ENCODE measurements at places on chromosomes 16 and 17.

DNA sequence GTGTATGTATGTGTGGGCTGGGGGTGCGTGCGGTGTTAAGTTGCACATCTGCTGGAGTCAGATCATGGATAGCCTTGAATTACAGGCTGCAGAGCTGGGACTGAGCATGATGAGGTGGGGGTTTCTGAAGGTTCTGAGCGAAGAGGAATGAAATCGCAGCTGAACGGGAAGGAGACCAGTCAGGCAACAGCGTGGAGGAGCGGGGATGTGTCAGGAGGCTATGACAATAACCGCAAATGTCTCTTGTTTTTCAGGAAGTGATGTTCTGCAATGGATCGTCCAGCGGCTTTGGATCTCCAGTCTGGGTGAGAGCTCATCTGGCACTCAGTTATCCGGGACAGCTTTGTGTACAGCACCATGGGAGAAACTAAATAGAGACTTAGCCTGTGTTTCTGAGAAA lies 20.9 kb downstream of the RGS9 start:
- DNase-seq, result peak; percentile 48

DNA sequence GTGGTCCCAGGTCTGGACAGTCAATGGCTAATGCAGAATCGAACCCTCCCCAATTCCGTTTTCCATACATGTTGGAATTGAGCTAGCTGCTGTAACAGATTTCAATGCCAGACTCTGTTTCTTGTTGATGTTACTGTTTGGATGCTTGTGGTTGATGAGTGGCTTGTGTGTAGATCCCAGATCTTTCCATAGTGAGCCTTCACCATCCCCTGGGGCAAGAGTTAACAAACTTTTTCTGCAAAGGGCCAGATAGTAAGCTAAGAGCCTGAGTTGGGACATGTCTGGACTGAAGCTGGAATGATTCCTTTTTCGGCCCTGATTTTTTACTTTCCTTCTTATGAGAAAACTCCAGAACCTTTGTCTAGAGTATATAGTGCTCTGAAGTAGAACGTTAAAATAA lies 296.3 kb downstream of the CPPED1 start:
- DNase-seq, result no peak

- DNase-seq, result no peak
These were observed 12.1 kb upstream of the CCL8 start for GRCh38 chr17:34307110-34307509.

GRCh38 chr17:49104511-49105074 lies 28.0 kb upstream of the B4GALNT2 start:
- DNase-seq, result no peak

DNA sequence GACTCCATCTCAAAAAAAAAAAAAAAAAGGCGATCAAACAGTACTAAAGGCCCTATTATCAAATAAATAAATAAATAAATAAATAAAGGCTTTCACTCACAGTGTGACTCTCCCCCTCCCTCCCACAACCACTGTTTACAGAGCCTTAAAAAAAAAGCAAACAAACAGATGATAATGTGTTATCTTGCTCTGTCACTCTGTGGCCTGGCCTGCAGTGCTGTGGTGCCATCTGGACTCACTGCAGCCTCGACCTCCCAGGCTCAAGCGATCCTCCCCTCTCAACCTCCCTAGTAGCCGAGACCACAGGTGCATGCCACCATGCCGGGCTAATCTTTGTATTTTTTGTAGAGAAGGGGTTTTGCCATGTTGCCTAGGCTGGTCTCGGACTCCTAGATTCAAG lies 8.1 kb upstream of the NAGLU start:
- no peak for DNase-seq

GRCh38 chr16:10343124-10343760 lies 42.6 kb upstream of the ATF7IP2 start:
- DNase-seq, result peak; percentile 44

GRCh38 chr17:9941305-9941704 lies 36.2 kb upstream of the RCVRN start:
- DNase-seq, result no peak

GRCh38 chr16:88599092-88599733 lies 29.0 kb downstream of the ZC3H18 start:
- DNase-seq, result peak; percentile 46

GRCh38 chr17:520447-521182 lies 168.0 kb upstream of the RPH3AL start:
- DNase-seq, result no peak

- DNase-seq, result no peak
These were observed 19.3 kb downstream of the CRISPLD2 start for GRCh38 chr16:84839054-84839453.

DNA sequence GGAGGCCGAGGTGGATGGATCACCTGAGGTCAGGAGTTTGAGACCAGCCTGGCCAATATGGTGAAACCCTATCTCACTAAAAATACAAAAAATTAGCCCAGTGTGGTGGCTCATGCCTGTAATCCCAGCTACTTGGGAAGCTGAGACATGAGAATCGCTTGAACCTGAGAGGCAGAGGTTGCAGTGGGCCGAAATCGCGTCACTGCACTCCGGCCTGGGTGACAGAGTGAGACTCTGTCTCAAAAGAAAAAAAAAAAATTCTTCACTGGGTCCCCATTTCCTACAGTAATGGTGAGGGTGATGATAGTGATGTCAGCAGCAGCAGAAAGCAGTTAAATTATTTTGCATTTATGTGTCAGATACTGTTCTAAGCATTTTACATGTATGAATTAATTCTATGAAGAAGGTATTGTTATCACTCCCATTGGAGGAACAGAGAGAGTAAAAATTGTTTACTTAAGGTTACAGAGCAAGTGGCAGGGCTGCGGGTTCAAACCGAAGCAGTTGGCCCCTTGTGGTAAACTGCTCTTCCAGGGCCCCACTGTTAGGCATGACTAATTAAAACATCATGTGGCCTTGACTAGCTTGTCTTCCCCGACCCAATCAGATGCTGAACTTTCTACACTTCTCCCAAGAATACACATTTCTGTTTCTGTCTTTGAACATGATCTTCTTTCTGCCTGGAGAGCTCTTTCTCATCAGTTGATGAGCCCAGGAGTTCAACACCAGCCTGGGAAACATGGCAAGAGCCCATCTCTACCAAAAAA lies 45.8 kb downstream of the STAT3 start:
- DNase-seq, result no peak

DNA sequence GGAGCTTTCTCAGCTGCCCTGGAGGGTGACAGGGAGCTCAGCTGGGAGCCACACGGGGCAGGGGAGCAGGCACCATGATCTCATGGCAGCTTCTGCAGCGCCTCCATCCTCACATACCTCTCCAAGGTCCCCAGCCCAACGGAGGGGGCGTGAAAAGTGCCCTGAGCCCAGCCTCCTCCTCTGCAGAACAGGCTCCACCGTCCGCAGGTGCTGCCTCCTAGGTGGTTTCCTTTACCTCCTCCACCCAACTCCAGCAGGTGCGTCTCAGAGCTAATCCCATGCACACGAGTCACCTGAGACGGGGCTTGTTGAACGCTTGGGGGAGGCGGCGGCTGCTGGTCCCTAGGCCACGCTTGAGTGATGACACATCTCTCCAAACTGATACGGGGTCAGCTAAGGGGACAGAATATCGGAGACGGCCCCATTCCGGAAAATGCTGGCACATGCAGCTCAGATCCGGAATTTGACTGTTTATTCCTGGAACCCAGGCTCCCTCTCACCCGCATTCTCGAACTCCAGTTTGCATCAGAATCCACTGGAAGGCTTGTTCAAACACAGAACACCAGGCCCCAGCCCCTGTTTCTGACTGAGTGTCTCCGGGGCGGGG lies 387 bp upstream of the SLC38A8 start:
- no peak for DNase-seq

- DNase-seq, result no peak
These were observed 34.0 kb downstream of the CIBAR2 start for GRCh38 chr16:85078226-85078625.

GRCh38 chr16:66245072-66245471 lies 121.4 kb upstream of the CDH5 start:
- DNase-seq, result no peak

GRCh38 chr16:65181071-65181561 lies 59.3 kb upstream of the CDH11 start:
- no peak for DNase-seq

DNA sequence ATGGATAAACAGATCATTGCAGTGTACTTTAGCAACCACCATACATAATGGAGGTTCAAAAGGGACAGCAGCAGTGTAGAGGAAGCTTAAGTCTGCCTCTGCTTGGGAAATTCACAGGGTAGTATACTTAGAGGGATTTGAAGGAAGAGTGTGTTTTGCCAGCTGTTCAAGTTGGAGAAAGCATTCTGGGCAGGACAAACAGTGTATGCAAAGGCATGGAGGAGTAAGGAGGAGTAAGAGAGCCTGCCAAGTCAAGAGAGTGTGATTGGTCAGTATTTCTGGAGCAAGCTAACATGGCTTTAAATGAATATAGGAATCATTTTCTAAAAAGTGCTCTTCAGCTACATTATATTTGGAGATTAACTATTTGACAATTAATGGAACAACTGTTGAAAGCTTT lies 22.9 kb upstream of the PHAF1 start:
- DNase-seq, result no peak

- DNase-seq, result no peak
These were observed 87.8 kb downstream of the SPAG9 start for GRCh38 chr17:51032850-51033249.

GRCh38 chr16:48353565-48354163 lies 31.5 kb downstream of the SIAH1 start:
- peak; percentile 91 for DNase-seq

GRCh38 chr17:68381076-68381900 lies 76.0 kb downstream of the WIPI1 start:
- no peak for DNase-seq

DNA sequence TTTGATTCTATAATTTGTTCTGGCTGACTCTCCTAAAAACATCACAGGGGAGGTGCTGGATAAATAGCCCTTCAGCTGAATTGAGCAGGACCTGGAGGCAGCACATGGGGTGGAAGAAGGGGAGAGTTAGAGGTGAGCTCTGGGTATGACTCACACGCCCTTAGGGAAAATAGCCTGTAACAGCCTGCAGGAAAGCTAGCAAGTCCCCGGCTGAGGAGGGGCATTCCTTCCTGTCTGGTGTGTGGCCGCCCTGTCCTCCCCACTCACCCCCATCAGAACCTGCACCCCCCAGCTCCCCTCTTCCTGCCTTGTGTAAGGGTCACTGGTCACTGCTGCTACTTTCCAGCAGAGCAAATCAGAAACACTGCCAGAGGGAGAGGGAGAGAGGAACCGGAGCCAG lies 187.4 kb downstream of the C16orf95 start:
- no peak for DNase-seq

GRCh38 chr17:17384291-17384615 lies 81.1 kb downstream of the NT5M start:
- DNase-seq, result no peak

GRCh38 chr16:84228256-84228838 lies 11.5 kb downstream of the KCNG4 start:
- DNase-seq, result peak; percentile 15

DNA sequence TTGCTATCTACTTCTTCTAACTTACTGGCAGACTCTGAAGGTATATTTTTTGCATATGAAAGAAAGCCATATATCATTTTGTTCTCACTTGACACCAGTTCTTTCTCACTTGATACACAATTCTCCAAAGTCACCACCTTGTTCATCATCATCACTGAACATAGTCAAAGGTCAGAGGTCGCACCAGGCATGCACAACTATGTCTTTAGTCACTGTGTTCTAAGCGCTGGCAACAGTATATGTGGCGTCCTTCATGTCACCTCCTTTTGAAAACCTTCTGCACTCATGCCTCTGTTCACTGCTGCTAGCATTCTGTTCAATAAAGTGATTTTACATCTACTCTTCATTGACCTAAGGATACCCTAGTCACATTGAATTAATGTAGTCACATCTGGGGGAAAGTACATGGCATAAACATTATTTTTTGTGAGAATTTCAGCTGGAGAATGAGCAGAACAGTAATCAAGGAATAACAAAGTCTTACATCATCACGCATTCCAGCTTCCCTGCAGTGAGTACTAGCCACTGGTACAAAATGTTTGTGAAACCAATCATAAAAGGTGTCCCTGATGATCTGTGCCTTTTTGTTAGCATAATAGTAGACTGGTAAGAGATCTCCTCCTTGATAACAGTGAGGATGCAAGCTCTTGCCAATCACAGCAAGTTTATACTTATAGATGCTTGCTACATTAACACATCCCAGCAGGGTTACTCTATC lies 20.5 kb upstream of the TBX4 start:
- no peak for DNase-seq

DNA sequence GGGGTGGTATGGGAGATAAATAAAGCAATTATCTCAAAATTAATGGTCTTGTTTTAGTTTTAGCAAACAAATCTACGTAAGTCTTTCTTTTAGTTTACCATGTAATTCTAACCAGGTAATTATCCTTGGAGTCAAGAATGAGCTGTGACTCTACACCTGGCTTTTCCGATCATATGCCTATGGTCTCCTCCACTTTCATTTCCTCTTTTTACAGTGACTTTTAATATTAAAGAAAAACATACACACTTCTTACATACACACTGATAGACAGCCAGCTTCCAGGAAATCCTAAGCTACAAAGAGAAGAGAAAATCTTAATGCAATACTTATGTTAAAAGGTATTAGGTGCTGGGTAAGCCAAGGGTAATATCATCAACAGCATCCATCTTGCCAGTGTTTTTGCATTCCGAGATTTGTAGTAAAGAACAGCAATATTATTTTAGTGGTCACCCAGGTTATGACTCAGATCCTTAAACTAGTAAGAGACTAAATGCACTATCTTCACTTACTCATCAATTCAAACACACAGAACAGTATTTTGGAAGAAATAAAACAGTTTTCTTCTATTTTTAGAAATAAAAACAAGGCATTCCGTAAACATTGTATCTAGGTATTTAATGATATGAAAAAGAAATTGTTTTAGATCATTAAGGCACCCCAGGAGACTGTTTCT lies 4.4 kb upstream of the IRX5 start:
- no peak for DNase-seq

GRCh38 chr16:86448306-86448890 lies 61.9 kb upstream of the FOXF1 start:
- DNase-seq, result no peak

DNA sequence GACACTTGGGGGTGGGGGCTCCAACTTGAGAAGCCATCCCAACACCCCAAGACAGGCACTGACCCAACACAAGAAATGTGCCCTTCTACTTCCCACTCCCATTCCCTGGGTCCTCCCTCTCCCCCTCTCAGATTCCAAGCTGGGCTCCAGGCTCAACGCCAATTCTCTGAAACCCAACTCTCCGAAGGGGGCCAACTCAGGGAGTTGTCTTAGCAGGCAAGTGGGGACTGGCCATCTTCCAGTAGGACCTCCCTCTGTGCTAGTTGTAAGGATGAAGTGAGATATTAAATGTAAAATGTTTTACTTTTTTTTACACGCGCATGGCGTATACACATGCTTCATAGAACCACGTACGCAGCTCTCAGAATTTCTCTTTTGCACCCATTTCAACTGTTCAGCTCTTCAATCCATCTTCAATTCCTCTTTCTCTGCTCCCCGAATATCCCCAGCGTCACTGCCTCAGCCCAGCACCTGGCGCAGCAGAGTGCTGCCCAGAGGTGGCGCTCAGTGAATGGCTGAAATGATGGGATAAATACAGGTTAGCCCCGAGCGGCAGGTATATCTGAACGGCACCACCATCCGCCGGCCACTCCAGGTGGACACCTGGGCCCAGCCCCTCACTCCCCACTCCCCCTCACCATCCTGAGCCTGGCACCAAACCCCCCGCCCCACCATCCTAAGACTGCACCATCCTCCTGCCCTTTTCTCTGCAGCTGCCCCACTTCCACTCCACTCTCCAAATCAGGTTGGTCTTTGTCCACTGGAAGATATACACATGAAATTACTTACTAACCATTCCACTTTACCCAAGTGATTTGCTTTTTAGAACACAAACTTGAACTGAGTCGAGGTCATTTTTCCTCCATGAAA lies 43.9 kb upstream of the TNRC6C start:
- DNase-seq, result no peak

GRCh38 chr16:79563921-79564320 lies 36.6 kb downstream of the MAF start:
- DNase-seq, result no peak

- DNase-seq, result no peak
These were observed 488 bp downstream of the C17orf113 start for GRCh38 chr17:42049834-42050392.
